GOT3 (cell line): ENCODE measurements at places on chromosomes 4 and X.

DNA sequence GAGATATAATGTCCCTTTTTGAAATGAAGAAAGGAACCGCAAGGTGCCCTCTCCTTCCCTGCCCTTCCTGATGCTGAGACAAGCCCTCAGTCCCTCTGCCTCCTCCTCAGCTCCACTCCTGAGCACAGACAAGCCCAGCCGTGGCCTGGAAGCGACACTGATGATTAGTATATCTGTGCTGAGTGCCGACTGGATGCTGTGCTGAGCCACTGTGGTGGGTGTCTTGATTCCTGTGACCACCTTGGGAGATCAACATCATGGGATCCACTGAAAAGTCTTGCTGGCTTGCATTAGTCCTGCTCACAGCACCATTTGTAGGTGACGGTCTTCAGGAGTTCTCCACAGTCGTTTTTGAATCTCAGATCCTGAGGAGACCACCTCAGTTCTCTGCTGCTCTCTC lies 59.5 kb upstream of the HGFAC start:
- DNase-seq: no peak

- no peak for DNase-seq
Observed at GRCh38 chr4:150368667-150369066, 213.3 kb upstream of the MAB21L2 start.

DNA sequence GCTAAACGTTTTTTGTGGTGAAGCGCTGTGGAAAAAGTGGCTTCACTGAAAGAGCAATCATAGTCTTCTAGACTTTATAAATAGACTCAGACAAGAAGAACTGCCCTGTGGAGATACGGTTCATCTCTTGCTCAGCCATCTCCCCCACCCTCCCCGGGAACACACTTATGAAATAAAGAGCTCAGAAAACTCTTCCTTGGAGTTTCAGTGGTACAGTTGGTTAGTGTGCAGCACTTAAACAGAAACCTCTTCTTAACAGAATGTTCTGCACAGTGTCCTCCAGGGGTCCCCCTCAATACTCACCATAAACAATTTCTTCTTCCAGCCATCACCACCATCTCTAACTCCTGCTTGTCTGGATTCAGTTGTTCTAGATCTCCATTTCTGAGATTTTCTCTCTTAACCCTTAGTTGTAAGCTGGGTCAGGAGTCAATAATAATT lies 313.0 kb downstream of the ARHGAP10 start:
- DNase-seq: no peak

GRCh38 chr4:43373201-43373600 lies 480.7 kb downstream of the GRXCR1 start:
- no peak for DNase-seq

DNA sequence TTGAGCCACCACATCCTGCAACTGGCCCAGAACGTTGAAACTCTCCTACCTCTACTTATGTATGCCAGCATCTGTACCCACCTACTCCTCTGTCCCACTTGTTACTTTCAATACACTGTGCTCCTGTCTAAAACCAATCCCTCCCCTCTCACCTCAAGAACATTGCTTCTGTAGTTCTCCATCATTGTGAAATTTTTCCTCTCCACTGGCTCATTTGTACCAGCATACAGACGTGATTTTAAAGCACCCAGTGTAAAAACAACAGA lies 25.5 kb upstream of the USO1 start:
- DNase-seq: no peak

DNA sequence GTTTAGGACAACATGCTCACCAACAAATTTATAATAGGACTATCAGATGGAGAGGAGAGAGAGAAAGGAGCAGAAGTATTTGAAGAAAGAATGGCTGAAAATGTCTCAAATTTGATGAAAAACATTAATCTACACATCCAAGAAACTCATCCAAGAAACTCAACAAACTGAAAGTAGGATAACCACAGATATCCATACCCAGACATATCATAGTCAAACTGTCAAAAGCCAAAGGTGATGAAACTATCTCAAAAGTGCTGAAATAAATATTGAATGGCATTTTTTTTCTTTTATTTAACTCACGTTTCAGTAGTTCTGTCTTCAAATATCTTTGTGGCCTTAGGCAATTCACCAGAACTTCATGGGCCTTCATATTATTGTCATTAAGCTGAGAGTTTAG lies 116.2 kb downstream of the TBC1D19 start:
- DNase-seq: no peak

GRCh38 chr4:131430302-131430701 lies 1718.8 kb upstream of the PCDH10 start:
- no peak for DNase-seq

DNA sequence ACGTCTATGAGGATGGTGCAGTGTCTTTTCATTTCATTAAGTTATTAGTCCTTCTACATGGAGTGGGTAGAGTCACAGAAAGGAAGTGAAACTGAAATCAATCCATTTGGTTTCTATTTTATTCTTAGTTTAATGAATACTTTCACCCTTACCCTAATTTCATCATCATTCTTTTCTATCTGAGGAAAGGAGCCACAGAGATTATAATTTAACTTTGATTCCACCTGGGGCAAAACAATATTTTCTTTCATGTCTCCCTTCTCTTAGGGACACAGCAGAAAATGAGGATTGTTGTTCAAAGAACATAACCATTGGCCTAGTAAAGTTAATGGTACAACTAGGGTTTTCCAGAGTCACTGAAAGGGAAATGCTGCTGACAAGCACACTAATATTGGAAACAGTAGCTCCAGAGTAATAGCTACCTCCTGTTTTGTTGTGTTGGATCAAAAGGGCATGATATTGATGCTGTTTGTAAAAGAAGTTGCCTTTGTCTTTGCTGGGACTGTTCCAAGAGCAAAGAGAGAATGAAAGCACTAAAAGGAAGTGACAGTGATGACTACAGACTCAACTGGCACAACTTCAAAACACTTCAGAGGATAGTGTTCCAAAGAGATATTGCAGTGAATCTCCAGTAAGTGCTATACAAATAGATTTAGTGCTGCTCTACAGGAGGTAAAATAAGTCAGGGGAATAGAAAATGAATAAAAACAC lies 247.1 kb upstream of the PITX2 start:
- no peak for DNase-seq

DNA sequence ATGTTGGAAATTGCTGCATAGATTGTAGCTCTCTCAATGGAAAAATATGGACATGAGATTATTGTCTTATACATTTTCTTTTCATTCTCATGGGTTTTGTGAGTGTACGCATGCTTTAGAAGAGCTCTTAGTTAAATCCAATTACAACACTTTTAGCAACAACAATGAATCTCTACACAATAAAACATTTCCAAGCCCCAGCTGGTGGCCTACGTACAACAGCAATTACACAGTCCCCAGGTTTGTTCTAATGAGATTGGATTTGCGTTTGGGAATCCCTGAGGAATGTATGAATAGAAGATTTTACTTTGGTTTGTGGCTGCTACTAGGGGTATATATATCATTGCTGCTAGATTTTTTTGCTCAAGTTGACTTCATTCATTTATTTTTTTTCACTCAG lies 98.6 kb downstream of the FHDC1 start:
- DNase-seq: no peak

DNA sequence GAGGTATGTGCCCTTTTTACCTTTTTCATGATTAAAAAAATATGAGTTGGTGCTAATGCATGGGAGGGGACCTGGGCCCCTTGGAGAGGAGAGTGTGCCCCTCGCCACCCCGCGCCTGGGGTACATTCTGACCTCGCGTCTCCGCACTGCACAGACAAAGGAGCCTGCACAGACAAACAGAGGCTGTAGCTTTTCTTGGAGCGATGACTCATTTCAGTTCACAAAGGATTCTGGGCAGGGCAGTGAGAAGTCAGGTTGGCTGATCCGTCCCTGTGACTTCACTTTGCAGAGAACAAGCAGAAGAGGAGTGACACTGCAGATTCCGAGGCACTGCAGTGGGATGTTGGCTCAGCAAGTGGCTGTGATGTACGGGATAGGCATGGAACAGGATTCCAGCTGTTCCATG lies 82.9 kb downstream of the STOX2 start:
- peak; percentile 10 for DNase-seq

DNA sequence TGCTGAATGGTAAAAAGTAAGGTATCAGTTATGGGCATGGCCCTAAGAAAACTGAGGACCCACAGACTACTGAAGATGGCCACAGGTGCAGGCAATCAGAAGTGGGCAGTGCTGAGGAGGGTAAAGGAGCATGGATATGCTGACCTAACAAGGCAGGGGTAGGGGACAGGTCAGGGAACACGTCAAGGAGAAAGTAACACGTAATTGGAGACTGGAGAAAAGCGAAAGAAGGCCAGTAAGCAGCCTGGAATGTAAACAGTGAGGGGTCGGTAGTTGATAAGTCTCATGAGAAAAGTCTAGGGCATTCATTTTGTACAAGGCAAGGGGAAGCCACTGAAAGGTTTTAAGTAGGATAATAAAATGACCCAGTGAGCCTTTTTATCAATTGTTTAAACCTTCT lies 153.3 kb downstream of the PRDM5 start:
- no peak for DNase-seq

- no peak for DNase-seq
Observed at GRCh38 chr4:24693636-24694035, 101.7 kb upstream of the SOD3 start.

DNA sequence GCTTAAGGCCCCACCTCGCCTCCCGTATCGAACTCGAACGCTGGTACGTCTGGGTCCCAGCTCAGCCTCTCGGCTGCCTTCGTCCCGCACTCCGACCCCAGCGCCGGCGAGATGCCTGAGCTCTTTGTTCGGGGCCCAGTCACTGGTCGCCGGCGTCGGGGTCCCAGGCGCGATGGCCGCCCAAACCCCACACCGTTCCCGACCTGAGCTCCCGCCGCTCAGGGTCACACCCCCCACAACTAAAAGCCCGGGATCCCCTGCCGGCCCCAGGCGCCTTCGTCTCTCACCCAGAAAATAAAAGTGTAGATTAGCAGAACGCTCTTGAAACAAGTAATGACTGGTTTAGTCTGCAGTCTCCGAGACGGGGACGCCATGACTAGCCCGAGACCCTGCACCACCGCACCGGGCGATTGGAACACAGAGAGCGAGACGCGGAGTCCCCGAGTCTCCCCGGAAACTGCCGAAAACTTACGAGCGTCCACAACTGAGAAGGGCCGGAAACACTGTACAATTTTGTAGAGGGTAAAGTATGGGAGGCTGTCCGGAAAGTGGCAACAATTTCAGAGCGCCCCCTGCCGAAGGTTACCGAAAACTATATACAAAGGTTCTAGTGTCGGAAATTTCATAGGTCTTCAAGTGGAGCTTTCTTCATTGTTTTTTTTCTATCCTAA lies at the start of gene TSPAN6:
TSS of gene TSPAN6 (minus strand) at position 486 of the 671 bp plus-strand sequence. CDS start at position 374, 112 bp downstream.
- peak; percentile 8 for DNase-seq

GRCh38 chr4:153428941-153429475 lies 37.2 kb upstream of the TMEM131L start:
- no peak for DNase-seq

- no peak for DNase-seq
Observed at GRCh38 chr4:172982151-172982590, 186.4 kb upstream of the GALNT7 start.

DNA sequence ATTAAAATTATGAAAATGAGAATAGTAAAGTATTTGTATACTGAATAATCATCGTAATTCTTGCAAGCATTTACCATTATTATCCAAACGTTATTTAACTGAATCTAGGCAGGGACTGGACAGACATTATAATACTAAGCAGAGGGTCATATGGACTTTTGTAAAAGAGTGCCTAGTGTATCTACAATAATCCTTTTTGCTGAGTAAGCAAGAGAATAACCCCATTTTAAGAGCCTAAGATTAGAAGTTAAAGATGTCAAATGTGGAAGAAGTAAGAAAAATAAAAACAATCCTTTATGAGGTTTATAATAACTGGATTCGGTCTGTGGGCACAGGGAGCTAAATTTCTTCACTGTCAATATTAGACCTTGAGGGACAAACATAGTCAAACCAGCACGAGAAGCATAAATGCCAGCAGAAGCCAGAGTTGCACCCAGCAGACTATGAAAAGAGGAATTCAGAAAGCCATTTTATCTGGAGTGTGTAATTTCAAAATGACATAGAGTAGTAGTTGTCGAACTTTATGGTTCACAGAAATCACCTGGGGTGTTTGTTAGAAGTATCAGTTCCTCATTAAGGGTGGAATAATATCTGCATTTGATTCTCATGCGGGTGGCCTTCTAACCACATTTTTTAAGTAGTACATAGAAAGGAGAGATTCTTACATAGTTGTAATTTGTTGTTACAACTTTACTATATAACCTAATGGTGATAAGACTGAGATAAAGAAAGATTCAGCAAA lies 39.7 kb upstream of the DCLK2 start:
- no peak for DNase-seq

GRCh38 chrX:13685126-13685763 lies 3.7 kb upstream of the RAB9A start:
- no peak for DNase-seq

GRCh38 chrX:37357436-37357835 lies 8.3 kb downstream of the PRRG1 start:
- no peak for DNase-seq

DNA sequence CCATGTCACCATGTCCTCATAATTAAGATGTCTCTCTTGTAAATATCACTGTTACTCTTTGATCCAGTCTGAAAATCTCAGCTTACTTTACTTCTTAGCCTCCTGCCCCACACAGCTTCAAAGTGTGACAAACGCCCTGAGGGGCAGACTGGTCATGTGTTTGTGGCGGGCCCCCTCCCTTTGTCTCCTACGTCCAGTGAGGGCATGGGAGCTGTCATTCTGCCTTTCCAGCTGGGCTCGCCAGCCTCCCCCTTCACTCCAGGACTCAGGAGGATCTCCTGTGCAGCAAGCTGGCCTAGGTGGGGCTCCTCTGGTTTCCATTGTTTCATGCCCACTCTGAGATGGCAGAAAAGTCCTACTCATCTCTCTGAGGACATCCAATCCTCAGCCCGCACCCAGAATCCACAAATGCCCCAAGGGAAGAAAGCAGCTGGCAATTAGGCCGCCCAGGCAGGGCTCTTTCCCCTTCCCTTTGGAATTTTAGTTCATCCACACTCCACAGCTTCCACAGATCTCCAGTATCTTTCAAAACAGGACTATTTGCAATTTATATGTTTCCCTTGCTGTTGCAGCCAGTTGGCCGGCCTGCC lies 86.4 kb upstream of the C4orf50 start:
- DNase-seq: no peak

DNA sequence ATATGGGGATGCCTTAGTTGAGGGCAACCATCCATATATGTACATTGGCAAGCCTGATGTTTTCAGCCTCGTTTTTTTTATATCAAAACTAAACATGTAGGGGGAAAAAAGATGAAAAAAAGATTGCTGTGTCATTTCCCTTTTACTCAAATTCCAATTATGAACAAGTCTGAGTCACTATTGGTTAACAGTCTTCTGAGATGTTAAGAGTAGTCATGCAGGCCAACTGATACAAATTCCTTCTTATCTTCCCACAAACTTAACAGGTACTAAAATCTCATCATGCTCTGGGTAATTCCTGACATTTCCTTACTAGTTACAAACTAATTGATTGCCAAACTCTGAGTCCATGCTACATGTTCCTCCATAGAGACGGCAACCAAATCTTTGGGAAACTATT lies 222.1 kb downstream of the FRMPD4 start:
- no peak for DNase-seq

DNA sequence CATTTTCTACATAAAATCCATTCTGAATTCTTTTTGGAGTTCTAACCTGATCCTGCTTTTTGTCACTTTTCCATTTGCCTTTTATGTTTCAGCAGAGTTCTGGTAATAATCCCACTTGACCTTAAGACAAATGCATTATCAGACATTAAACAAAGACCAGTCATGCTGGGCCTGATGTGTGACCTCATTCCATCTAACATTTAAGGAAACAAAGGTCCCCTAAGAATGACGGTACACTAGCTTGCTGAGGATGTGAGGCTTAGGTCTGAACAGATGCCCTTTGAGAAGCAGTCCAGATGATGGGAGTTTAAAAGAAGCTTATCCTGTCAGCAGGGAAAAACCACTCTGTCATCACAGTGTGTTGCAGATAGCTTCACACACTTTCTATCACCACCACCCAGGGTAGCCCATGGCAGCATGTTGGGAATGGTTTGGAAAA lies 38.1 kb upstream of the PDE5A start:
- no peak for DNase-seq
